Activated naive CD4-positive, alpha-beta T cell (primary cell): ENCODE measurements at places on chromosomes 1 and 21.

DNA sequence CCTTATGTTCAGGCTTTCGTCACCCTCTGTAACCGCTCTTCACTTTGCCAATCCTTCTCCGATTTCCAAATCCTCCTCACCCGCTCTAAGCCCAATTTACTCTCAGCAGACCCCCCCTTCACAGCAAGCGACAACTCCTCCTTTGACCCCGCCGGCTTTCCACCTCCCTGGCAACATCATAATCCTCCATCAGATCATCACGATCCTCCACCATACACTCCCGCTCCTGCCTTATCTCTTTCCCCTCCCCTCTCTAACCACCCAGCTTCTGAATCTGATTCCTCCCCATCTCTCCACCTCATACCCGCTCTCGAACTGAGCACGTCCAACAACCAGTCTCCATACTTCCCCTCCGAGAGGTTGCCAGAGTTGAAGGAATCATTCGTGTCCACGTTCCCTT is 7.5 kb upstream of the EVA1B start:
- DNase-seq, result no peak

DNA sequence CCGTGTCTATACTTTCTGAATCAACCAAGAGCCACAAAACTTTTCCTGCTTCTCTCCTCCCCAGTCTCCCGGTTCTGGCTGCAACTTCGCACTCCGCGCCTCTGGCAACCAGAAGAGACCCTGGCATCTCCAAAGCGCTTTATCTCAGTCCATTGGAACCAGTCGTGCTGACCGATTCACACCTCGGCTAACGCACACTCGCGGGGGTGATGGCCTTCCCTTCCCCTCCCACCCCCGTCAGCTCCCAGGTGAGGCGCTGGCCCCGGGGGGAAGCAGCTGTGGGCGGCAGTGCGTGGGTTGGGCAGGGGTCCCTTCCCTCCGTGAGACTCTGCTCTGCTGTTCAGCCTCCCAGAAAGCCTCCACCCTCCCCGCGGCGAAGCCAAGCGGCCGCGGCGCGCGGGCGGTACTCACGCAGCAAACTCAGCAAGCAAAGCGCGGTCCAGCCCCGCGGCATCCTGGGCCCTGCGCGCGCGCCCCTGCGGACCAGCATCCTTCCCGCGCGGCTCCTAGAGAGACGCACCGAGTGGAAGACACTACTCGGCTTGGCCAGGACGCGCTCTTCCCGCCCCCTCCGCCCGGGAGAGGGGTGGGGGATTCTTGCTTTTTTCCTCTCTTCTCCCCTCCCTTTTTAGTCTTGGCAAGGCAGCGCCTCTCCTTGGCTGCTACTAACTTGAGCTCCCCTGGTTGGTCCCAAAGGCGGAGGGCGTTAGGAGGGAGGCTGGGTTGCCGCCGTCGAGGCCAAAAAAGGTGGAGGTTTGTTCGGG is at the start of gene CD34:
TSS of gene CD34 (minus strand) at position 535 of the 764 bp plus-strand sequence. CDS start at position 490, 45 bp downstream.
- no peak for DNase-seq

GRCh38 chr1:167601442-167602383 is 28.3 kb upstream of the RCSD1 start:
- DNase-seq, result no peak

DNA sequence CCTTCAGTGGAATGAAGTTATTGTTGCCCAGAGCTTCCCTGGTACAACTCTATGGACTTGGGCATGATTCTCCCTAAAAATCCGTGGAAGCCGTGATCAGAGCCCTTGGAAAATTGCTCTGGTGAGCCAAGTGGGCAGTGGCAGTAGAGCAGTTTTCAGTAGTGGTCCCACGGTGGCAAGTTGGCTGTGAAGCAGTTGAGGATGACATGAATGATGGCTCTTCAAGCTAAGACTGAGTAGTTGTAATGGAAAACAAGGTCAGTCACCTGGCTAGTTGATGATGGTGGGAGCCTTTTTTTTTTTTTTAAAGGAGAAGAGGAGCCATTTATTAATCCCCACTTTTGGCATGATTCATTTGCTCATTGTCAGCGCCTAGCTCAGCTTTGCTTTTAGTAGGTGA is 36.2 kb downstream of the PBX1 start:
- no peak for DNase-seq

DNA sequence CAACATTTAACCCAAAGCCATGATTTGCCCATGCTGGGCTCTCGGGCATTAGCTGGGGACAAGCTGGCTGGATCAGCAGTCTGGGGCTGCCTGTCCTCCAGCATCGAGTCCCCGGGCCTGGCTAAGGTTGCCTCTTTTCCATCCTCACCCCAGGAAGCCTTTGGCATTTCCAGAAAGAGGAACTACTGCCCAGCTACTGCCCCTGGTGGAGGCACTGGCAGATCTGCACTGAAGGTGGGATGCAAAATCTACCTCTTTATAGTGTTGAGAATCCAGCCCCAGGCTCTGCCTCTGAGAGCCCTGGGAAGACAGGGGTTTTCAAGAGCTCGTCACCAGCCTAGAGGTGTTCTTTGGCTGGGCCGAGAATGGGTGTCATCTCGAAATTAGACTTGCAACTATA is 635.9 kb downstream of the MATN1 start:
- DNase-seq, result no peak

DNA sequence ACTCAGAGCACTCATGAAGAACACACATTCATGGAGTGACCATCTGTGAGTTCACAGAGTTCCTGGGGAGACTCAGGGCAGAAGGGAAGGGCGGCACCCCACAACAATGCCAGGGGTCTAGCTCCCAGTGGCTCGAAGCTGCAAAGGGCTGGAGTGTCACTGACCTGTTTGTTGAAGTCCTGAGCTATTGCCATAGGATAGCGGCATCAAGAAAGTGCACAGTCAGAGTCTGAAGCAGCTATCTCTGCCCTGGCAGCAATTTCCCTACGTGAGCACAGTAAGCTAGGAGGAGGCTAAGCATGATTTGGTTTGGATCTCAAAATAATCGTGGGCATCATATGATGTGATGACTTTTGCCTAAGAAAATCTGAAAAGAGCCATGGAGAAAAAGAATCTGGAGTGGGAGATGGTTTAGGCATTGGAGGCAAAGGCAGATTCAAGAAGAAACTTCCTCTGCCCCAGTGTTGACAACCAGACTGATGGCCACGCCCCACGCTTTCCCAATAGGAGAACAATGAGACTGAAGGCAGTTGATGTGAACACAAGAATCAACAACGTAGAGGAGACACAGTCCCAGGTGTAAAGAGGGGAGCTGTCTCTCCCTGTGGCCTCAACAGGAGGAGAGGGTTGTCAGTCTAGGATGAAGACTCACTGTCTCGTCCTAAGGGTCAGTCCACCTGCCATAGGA is 100.0 kb upstream of the SLC25A33 start:
- DNase-seq, result no peak

DNA sequence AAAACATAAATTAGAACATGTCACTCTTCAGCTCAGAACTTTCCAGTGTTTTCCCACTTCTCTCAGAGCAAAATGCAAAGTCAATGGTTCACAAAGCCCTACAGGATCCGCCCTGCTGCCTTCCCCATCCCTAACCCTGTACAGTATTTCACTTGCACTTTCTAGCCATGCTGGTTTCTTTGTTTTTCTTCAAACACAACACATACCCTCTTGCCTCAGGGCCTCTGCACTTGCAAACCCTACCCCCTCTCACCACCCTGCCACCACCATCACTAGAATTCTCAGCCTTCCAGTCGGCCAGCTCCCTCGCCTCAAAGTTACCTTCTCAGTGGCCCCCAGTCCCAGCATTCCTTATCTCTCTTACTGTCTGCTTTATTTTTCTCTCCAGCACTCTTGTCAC is 17.6 kb downstream of the TEX35 start:
- DNase-seq, result no peak

DNA sequence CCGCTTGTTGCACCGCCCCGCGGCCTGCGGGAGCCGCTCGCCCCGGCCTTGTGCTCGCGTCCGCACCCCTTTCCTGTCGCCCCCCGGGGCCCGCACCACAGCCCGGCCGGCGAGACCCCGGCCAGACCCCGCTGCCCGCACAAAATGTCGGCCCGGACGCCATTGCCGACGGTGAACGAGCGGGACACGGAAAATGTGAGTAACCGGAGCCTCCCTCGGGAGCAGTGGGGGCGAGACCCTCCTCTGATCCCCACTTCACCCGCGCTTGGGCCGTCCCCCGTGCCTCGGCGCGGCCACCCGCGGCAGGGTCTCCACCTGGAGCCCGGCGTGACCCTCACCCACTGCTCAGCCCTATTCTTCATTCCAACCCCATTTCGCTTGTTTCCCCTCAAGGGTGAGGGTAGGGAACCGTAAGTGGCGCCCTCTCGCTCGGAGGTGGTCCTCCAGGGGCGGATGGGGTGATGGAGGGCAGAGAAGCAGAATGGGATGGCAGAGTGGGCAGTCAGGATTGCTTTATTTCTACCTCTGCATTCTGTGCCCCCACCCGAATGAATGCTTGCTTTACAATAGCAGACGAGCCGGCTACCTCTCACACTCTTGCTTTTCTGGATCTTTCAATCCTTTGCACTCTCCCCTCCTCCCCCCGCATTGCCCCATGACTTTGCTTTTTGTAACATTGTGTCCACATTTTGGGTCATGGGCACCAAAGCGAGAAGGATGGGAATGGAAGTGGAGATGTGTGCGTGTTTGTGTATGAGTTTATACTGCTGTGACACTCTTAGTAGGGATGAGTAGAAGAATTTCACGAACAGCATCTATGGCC is 954 bp downstream of the MARK1 start:
- no peak for DNase-seq

- no peak for DNase-seq
These were observed 29.3 kb upstream of the USP1 start for GRCh38 chr1:62407398-62408009.

DNA sequence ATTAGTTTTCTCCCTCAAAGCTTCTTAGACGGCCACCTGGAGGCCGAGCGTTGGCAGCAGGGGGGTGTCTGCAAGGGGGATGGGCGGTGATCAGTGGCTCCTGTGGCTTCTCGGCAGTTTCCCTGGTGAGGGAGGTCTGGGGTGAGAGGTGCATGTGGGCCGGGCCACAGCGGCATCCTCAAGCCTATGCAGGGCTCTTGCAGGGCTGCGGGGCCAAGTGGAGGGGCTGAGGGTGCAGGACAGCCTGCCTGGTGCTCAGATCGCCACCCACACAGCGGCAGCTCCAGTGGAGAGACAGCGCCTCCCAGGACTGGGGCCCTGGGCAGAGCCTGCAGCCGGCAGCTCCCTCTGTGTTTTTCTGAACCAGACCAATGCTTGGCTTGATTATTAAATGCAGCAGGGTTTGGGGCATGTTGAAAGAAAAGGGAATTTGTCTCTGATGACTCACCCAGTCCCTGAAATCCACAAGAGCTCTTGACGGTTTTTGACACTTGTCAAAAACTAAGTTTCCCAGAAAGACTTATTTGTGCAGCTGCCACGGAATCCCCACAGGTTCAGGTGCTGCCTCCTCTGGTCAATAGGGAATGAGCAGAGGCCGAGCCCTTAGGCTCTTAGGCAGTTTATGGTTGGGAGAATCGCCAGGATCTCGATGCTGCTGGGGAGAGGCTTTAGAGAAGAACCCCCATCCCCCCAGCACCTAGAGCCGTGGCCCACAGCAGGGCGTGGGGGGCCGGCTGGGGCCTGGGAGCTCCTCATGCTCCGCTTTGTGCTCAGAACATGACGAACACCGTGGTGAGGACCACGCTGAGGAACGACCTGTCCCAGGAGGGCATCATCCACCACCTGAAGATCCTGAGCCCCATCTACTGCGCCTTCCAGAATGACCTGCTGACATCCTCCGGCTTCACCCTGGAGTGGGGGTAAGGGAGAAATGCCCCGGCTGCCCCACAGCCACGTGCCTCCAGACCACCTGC is 54.7 kb downstream of the UMODL1 start:
- DNase-seq, result no peak

- DNase-seq, result no peak
These were observed 144.5 kb downstream of the OMA1 start for GRCh38 chr1:58401991-58402390.

- DNase-seq, result no peak
These were observed 719.5 kb upstream of the TMPRSS15 start for GRCh38 chr21:19123053-19123452.

GRCh38 chr1:198099755-198100154 is 57.0 kb upstream of the NEK7 start:
- DNase-seq, result no peak

DNA sequence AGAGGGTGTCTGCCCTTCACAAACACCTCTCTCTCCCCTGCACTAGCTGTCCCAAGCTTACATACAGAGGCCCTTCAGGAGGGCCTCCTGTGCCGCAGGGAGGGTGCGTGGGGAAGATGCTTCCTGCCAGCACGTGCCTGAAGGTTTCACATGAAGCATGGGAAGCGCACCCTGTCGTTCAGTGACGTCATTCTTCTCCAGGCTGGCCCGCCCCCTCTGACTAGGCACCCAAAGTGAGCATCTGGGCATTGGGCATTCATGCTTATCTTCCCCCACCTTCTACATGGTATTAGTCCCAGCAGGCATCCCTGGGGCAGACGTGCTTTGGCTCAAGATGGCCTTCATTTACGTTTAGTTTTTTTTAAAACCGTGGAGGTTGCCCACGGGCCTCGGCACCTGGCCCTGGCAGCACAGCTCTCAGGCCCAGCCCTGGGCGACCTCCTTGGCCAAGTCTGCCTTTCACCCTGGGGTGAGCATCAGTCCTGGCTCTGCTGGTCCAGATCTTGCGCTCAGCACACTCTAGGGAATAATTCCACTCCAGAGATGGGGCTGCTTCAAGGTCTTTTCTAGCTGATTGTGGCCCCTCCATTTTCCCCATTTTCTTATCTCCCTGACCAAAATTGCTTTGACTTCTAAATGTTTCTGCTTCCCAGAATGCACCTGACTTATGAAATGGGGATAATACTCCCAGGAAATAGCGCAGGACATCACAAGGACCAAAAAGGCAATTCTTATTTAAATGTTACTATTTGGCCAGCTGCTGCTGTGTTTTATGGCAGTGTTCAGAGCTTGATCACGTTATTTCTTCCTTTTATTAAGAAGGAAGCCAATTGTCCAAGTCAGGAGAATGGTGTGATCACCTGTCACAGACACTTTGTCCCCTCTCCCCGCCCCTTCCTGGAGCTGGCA is 6.1 kb downstream of the NPPA start:
- no peak for DNase-seq

DNA sequence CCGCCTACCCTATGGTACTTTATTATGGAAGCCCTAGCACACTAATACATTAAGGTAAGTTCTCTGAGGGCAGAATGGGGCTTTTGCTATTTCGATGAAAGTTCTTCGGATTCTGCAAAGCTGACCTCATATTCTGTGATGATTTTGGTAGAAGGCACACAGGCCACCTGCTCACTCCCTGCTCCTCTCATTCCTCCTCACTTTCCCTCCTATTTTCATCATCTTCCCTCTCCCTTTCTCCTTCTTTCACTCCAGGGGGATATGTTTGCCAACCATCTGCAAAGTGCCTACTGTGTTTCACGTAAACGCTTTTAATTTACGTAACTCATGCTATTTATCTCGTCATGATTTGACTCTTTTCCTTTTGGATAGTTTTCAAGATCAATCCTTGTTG is 45.0 kb upstream of the ETS2 start:
- no peak for DNase-seq

GRCh38 chr21:29376556-29376955 is 77.8 kb downstream of the BACH1 start:
- DNase-seq, result peak; percentile 39
